ENCODE measurements at places on chromosomes 1 and 21.
A peak's percentile ranks its signal among the peaks of the same experiment; 100 is the strongest.

DNA sequence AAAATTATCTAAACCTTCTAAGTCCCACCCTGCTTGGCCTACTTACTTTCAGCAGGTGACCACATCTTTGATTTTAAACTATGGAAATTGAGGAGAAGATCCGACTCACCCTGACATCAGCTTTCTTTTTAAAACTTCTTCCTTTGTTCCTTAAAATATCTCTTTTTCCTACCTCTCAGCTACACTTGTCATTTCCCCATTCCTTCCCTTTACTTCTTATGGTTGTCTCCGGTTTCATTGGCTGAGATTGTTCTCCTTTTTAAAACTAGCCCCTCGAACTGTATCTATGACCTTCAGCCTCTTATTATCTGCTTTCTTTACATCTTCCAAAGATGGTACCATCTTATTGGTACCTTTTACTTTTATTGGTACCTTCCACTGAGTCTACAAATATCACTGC, 87.8 kb upstream of the NRIP1 start:
- DNase-seq: no peak

GRCh38 chr1:21379571-21379970, 60.4 kb upstream of the NBPF3 start:
- DNase-seq: no peak

DNA sequence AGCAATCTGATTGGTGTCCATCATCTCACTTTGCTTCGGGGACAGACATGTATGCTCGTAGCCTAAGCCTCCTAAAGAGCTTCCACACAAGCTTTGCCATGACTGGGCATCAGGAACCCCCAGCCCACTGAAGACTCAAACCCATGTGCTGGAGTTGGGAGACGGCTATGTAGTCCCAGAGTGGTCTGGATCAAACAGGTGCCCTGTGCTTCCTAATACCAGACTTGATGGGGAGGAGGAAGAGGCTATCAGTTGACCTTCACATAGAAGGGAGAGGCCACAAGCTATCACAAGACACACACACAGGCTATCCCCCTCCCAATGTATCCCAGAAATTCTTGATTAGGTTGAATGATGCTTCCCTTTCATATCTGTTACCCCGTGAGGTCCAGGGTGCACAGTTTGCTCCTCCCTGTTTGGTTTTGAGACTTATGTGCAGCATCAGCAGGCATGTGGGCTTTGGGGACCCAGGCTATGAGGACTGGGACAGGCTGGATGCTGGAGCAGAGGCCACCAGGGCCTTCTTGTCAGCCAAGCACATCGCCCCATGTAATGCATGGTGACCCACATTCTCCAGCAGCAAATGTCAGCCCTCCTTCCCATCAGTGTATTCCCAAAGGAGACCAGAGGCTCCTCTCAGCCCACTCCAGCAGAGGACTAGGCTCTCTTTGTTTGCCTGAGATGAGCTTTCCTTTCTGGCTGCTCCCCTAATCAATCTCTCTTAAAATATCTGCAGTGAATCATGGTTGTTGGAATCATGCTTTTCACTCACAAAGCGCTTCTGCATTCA, 159.8 kb downstream of the GRIK3 start:
- DNase-seq: no peak

DNA sequence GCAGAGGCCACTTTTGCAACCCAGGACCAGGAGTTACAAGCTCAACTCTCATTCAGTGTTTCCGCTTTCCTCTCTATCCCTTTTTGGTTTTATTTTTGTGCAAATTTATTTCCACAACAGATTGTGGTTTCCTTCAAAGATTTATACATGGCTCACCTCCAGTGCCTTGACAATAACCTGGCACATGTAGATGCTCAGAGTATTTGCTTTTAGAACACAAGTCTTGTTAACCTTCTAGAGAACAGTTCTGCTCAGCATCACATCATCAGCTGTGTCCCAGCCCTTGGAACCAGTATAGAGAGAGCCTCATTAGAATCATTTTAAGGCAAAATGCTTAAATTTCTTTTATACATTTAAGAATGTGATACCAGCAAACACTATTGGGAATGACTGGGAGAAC, 133.7 kb downstream of the TENT5C start:
- DNase-seq: no peak

- peak; percentile 71 for DNase-seq
Measured at GRCh38 chr21:45590246-45590725, 48.0 kb upstream of the SLC19A1 start.

DNA sequence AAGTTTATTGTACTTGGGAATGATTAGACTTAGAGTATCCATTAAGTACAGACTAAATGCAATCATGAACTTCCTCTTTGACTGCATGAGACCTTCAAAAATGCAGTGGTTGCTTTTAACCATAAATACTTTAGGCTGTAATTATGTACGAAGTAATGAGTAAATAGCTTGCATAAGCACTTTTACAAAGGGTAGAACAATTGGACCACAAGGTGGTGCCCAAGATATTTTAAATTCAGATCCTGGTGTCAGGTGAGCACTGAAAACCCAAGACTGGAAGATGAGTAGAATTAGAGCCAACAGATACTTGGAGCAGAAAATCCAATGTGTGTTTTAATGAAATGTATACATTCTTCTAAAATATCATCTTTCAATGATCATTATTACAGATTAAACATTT, 43.4 kb upstream of the RHOU start:
- DNase-seq: peak; percentile 54

DNA sequence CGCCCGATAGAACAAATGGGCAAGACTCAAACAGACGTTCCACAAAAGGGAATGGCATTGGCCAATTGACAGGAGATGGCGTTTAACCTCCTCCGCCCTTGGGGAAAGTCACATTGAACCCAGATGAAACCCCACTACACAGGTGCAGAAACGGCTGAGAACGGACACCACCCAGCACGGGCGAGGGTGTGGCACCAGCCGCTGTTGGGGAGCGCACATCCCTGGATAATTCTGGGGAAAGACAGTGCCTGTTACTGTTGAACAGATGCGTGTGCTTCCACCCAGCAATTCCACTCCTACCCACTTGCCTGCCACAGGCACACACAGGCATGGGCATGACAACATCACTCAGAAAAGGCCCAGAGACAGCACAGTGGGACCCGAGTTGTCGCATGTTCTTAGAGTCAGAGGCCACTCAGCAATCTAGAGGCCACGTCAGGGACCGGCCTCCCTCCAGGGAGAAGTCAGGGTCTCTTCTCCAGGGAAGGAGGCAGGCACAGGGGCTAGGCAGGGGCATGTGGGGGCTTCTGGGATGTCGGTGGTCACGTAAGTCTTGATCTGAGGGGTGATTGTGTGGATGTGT, 15.2 kb downstream of the PRXL2B start:
- DNase-seq: no peak

DNA sequence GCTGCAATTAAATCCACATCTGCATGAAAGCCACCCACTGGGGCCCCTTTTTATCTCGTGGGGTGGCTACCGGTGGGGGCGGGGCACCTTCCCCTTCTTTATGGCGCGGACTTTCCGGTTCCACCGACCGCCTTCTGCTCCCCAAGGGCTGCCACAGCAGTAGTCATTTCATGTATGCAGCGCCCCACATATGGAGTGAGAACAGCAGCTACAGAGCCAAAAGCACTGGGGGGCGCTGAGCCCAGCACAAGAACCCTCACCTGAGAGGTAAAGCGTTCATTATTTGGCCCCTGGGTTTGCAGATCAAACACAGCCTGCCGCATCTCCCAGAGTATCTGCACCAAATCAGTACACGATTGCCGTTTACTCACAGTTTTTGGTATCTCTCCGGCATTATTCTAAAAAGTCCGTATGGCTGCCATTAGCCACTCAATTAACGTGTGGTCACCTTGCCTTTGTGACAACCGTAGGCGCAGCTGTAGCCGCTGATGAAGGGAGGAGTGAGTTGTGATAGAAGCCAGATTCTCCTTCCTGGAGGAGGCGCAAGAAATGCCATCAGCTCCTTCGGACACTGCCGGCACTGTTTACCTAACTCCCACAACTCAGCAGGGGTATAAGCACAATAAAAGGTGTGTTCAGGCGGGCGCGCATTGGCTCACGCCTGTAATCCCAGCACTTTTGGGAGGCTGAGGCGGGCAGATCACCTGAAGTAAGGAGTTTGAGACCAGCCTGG, 30.4 kb upstream of the CR2 start:
- no peak for DNase-seq

GRCh38 chr1:27402349-27402754, 9.9 kb downstream of the GPR3 start:
- DNase-seq: peak; percentile 61

GRCh38 chr1:25095635-25096200, 136.6 kb downstream of the SYF2 start:
- DNase-seq: no peak

DNA sequence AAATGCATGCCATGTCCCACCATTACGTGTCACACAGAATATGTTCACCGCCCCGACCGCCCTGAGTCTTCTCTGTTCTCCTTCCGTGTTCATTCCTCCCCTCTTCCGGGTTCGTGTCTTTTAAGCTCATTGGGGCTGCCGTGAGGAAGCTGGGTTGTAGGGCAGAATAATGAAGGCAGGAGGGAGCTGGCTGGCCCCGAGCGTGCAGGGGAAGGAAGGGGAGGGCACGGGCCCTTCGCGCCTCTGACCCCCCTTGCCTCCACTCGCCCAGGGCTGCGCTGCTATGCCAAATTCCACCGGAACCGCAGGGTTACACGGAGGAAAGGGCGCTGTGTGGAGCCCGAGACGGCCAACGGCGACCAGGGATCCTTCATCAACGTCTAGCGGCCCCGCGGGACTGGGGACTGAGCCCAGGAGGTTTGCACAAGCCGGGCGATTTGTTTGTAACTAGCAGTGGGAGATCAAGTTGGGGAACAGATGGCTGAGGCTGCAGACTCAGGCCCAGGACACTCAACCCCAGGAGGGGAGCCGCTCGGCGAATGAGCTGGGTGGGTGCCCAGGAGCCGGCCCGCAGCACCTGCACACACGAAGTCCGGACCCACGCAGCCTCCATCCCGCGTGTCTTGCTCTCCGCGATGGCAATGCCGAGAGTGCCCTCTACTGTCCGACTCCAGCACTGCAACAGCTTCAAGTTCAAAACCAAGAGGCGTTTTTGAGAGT, 16.5 kb upstream of the AGTRAP start:
- DNase-seq: peak; percentile 45

- peak; percentile 58 for DNase-seq
Measured at GRCh38 chr1:160070243-160071163, 543 bp upstream of the KCNJ10 start.

GRCh38 chr1:173038875-173039554, 11.7 kb downstream of the TNFSF18 start:
- DNase-seq: no peak

- no peak for DNase-seq
Measured at GRCh38 chr1:244313346-244313745, 138.4 kb downstream of the ADSS2 start.
